Natural killer cell treated with Interleukin-12 subunit alpha and Interleukin-12 subunit beta and Interleukin-15 and Interleukin-18, amount 100 ng/mL, for 72 hours (primary cell): ENCODE measurements at places on chromosomes 13 and 19. TPM values are rescaled to one million over a fixed set of nuclear protein-coding genes. Genes with fewer than 3 reads are reported as not detected.
A peak's percentile ranks its signal among the peaks of the same experiment; 100 is the strongest.

FPR1 gene
- total RNA-seq: not detected

CYP2A7 gene
- not detected for total RNA-seq

PNMA8B gene
- total RNA-seq: not detected

DNA sequence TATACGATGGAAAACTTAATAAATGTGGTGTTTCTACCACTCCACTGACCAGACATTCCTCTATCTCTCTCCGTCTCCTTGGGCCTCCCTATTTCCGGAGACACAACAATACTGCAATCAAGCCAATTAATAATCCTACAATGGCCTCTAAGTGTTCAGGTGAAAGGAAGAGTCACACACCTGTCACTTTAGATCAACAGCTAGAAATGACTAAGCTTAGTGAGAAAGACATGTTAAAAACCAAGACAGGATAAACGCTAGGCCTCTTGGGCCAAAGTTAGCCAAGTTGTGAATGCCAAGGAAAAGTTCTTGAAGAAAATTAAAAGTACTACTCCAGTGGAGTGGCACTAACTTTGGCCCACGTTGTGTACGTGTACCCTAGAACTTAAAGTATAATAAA, 22.5 kb downstream of the ZDHHC20 start:
- no peak for DNase-seq
- H3K36me3 ChIP-seq: no peaks in the 10 kb centered on the region
- peak overlapping the region; percentile 79 for H3K27ac ChIP-seq
- H3K4me1 ChIP-seq: peaks cover 46% of the 10 kb centered on the region
- peak overlapping the region; percentile 42 for H3K4me3 ChIP-seq

- H3K4me1 ChIP-seq: peaks cover 48% of the 10 kb centered on the region
- H3K27ac ChIP-seq: no peak overlapping the region
- no peaks in the 10 kb centered on the region for H3K27me3 ChIP-seq
- no peak overlapping the region for H3K4me3 ChIP-seq
These were observed 18.9 kb downstream of the MBNL2 start for GRCh38 chr13:97240788-97241734.

DNA sequence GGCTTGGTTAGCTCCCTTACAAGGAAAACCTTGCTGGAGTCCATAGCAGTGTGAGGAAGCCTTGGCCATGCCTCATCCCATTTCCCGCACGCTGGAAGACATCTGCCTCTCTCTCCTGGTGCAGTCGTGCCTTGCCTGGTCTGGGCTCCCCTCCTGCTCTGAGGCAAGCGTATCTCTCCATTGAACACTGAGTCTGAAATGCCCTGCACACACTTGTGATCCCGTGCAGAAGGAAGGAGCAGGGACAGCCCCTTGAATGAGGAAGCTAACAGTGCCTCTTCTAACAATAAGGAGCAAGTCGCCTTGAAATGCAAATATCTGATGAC, 407 bp upstream of the ZNF440 start:
- peaks cover 7% of the 10 kb centered on the region for H3K4me1 ChIP-seq
- H3K36me3 ChIP-seq: peaks cover 4% of the 10 kb centered on the region
- peak overlapping the region; percentile 84 for H3K4me3 ChIP-seq
- no peaks in the 10 kb centered on the region for H3K27me3 ChIP-seq

DNA sequence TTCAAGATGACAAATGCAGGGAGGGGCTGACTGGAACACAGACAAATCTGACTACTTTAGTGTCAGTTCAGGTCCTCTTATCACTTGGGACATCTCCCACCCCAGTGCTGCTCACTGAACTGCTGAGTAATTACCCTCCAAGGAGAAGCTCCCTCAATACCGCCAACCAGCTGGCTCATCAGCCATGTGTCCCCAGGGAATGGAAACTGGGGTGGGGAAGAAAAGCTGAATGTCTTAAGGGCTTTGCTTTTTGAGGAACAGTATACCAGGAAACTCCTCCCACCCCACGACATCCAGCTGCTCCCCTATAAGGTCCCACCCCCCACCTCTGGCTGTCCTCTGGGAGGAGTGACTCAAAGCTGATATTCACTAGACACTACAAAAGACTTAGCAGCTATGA, 2.0 kb downstream of the ZNF823 start:
- H3K27ac ChIP-seq: no peak overlapping the region
- no peaks in the 10 kb centered on the region for H3K27me3 ChIP-seq
- no peaks in the 10 kb centered on the region for H3K36me3 ChIP-seq
- peak overlapping the region; percentile 41 for H3K4me3 ChIP-seq
- DNase-seq: no peak

DNA sequence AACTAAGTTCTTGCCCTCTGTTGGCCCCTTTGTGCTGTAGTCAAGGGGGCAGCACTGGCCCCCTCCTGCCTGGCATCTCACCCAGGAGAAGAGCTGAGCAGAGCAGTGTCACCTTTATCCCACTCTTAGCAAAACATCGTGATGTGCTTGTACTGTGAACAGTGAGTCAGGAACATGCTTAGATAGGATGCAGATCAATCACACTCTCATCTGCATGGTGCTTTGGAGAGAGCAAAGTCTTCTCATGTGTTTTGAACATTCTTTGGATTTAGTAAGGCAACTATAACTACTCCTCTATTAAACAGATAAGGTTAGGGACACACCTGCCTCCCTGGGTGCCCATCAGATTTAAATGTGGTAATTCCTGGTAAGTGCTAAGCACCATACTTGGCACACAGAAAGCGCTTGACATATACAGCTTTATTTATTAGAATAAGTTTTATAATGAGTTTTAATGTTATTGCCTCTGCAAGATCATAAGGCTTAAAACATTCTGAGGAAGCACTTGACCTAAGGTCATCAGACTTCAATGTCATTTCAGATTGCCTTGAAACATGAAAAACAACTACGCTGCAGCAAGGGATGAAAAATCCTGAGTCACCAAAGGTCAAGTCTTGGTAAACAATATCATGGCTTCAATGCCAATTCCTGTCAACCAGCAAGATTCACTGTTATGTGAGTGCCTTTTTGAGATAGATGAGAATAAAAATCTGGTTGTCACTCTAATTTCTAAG, 82.4 kb upstream of the IRS2 start:
- no peak for DNase-seq
- peaks cover 18% of the 10 kb centered on the region for H3K27me3 ChIP-seq
- H3K4me1 ChIP-seq: peaks cover 4% of the 10 kb centered on the region
- H3K36me3 ChIP-seq: no peaks in the 10 kb centered on the region

- H3K27ac ChIP-seq: no peak overlapping the region
- H3K4me1 ChIP-seq: peaks cover 19% of the 10 kb centered on the region
- no peaks in the 10 kb centered on the region for H3K27me3 ChIP-seq
- peaks cover 4% of the 10 kb centered on the region for H3K36me3 ChIP-seq
These were observed 3.9 kb downstream of the WDR62 start for GRCh38 chr19:36058481-36059179.

GRCh38 chr13:102405499-102406100, 3.8 kb upstream of the FGF14 start:
- H3K4me3 ChIP-seq: no peak overlapping the region
- no peak overlapping the region for H3K27ac ChIP-seq
- DNase-seq: no peak
- H3K27me3 ChIP-seq: peaks cover 44% of the 10 kb centered on the region
- H3K4me1 ChIP-seq: peaks cover 11% of the 10 kb centered on the region

DNA sequence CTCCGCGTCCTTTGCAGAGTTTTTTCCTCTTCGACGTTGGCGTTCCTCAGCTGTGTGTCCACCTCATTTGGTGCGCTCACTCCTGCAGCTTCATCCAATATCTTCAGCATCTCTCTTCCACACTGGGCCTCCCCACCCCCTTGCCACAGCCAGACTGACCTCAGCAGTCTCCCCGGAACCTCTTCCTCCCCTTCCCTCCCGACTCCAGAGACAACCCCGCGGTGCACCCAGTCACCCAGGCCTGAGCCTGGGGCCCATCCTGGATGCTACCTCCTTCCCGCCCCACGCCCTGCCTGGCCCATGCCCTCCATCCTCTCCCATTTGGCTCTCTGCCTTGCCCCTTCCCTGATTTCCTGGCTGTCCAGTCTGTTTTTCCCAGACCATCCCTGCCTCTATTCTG, 8.1 kb upstream of the C5AR2 start:
- no peaks in the 10 kb centered on the region for H3K36me3 ChIP-seq
- no peak overlapping the region for H3K4me3 ChIP-seq
- DNase-seq: no peak
- peaks cover 4% of the 10 kb centered on the region for H3K4me1 ChIP-seq
- no peak overlapping the region for H3K27ac ChIP-seq
- H3K27me3 ChIP-seq: peaks cover 7% of the 10 kb centered on the region

DNA sequence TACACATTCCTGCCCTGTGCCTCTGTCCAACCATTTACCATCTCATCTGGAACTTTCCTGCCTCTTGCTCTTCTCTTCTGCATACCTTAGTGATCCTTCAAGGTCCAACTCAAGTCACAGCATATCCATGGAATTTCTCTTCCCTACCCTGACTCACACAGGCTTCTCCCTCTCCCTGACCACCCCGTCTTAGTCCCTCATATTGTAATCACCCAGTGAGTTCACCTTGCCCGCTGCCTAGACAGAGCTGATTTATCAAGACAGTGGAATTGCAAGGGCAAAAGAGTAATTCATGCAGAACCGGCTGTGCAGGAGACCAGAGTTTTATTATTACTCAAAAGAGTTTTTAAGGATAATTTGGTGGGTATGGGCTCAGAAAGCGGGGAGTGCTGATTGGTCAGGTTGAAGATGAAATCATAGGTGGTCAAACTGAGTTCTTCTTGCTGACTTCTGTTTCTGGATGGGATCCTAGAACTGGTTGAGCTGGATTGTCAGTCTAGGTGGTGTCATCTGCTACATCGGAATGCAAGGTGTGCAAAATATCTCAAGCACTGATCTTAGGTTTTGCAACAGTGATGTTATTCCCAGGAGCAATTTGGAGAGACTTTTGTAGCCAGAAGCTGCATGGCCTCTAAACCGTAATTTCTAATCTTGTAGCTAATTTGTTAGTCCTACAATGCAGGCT, 67.2 kb downstream of the HSPH1 start:
- no peak overlapping the region for H3K27ac ChIP-seq
- peaks cover 3% of the 10 kb centered on the region for H3K4me1 ChIP-seq
- peaks cover 21% of the 10 kb centered on the region for H3K27me3 ChIP-seq
- DNase-seq: no peak

- peaks cover 45% of the 10 kb centered on the region for H3K4me1 ChIP-seq
- H3K4me3 ChIP-seq: no peak overlapping the region
- no peaks in the 10 kb centered on the region for H3K27me3 ChIP-seq
- peak overlapping the region; percentile 26 for H3K27ac ChIP-seq
- DNase-seq: no peak
- H3K36me3 ChIP-seq: peaks cover 37% of the 10 kb centered on the region
These were observed 51.6 kb downstream of the USP12 start for GRCh38 chr13:27120011-27120410.

DNA sequence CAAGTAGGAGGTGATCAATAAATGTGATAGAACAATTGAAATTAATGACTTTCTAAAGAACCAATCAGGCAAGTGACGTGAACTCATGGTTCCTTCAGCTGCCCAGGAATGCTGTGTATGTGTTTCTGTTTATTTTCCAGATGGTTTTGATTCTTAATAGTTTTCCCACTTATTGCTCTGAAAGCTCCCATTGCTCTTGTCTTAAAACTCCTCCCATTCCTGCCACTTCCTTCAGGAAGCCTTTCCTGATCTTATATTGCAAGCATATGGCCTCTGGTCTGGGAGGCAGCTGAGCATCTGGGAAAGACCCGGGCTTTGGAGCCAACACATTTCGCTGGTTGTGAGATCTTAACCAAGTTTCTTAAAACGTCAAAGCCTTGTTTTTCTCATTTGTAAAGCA, 17.1 kb upstream of the LATS2 start:
- H3K27me3 ChIP-seq: no peaks in the 10 kb centered on the region
- no peak for DNase-seq
- no peaks in the 10 kb centered on the region for H3K36me3 ChIP-seq
- no peak overlapping the region for H3K4me3 ChIP-seq

DNA sequence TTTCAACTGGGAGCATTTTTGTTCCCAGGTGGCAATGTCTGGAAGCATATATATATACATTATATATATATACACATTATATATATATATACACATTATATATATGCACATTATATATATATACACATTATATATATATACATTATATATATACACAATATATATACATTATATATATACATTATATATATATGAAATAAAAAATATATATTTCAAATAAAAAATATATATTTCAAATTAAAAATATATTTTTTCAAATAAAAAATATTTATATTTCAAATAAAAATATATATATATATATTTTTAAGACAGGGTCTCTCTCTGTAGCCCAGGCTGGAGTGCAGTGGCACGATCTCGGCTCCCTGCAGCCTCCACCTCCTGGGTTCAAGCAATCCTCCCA, 61.5 kb downstream of the ADGRE1 start:
- H3K4me1 ChIP-seq: peaks cover 7% of the 10 kb centered on the region
- peaks cover 11% of the 10 kb centered on the region for H3K27me3 ChIP-seq
- no peak overlapping the region for H3K27ac ChIP-seq
